ENCODE measurements at places on chromosomes 12 and 14.

GRCh38 chr14:70000601-70001000 is 121.4 kb downstream of the SMOC1 start:
- DNase-seq: no peak

- DNase-seq: no peak
Observed at GRCh38 chr14:81890020-81890419, 356.4 kb upstream of the SEL1L start.

DNA sequence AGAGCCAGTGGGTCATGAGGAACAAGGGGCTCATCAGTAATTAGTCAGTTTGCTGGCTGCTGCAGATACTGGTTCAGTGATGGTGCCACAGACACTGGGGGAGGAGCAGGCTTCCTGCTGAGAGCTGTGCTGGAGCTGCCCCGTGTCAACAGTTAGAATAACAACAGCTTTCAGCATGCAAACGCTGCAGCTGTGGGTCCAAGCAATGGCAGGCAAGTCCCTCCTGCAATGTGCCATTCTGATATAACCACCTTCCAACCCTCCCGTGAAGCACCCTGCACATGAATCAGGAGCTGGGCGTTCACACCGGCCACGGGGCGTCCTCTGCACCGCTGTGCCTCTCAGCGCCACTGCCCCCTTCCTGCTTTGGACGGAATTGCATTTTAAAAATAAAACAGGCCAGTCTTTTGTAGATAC is 258.4 kb upstream of the SFSWAP start:
- DNase-seq: peak; percentile 39

DNA sequence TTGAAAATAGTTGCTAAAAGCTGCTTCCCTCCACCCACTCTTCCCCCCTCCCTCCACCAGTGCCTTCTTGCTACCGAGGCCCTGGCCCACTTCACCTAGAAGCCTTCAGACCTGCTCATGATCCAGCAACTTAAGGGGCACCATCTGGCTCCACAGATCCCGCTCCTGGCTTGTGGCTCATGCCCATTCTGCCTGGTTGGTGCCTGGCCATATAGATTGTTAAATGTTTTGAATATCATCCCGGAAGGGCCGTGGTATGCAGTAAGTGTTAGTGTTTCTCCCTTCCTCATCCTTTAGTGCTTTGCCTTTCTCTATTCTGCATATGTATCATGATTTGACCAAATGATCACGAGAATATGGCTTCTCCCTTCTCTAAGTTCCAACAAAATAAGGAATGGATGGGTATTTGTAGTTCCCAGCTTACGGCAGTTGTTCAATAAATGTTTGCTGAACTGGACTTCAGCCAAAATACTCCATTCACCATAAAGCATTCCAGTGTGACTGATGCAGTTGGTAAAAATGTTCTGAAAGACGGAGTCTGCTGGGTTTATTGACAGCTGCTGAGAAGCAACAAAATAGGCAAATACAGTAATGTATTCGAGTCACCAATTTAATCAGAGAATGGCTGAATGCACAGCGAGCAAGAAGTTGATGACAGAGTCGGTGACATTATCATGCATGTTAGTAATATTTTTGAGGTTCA is 30.7 kb downstream of the GRIP1 start:
- DNase-seq: no peak

DNA sequence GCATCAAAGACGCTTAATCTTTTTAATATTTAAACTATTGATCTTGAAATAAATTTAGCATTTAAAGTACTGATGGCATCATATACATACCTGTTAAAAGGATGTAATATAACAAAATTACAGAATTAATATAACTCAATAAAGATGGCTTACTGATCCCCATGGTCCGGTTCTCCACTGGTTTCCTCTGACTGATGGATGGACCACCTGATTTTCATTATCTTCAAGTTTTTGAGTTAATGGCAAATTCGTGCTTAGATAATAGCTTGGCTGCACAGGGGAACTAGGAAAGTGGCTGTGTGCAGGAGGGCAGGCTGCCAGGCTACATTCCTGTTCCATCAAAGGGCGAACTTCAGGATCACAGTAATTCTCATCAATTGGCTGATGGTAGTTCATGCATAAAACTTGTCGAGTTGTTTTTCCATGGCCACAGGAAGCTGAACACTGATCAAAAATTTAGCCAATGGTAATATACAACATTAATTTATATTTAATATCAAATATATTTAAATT is 123.9 kb downstream of the ADAMTS20 start:
- no peak for DNase-seq

GRCh38 chr14:104687601-104688504 is 1.6 kb upstream of the INF2 start:
- no peak for DNase-seq

- DNase-seq: no peak
Observed at GRCh38 chr14:26984311-26985177, 386.7 kb upstream of the NOVA1 start.

DNA sequence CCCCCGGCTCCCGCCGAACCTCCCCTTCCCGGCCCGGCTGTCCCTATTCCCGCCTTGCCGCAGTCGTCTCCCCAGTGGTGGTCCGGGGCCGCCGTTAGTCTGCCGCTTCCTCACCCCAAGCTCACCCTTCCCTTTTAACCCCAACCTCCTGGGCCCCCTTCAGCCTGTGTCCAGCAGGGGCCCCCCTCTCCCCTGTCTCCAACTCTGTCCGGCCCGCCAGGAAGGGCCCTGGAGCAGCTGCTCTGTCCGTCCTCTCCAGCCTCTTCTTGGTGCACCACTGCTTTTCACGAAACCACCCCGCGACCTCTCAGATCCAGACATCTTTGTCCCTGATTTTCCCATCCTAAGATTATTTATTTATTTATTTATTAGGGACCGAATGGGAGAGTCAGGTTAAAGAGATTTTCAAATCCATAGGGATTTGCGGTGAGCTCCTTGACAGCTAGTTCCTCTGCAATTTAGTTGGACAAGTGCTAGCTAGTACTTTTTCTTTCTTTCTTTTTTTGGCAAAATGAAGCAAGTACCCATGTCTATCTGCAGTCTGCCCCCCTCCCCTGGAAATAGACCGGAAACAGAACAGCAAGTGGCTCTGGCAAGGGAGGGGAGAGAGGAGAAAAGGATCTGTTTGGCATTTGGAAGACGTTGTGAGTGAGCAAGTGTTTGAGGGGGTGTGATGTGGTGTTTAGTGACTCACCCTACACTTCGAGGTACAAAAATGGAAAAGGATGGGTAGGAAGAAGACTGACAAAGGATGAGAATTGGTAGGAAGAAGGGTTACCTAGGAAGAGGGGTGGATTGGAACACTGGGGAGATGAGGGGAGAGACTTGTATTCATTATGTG is 632 bp downstream of the UBR7 start:
- DNase-seq: no peak

DNA sequence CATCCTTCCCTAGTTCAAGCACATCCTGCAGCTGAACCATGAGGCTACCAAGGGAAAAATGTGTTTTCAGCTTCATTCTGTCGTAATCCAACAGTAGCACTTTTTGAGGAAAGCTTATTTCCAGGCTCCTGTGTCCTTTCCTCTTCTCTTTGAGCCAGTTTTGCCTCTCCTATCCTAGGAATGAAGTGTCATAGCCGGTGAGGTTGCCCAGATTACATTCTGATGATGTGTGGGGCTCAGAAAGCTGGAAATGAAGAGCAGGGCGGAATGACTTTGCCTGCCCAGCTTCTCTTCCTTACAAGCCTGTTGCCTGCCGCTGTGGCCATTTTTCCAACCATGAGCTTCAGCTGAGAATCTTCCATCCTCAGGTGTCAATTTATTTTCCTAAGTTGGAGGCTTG is 381.8 kb downstream of the NUAK1 start:
- no peak for DNase-seq

DNA sequence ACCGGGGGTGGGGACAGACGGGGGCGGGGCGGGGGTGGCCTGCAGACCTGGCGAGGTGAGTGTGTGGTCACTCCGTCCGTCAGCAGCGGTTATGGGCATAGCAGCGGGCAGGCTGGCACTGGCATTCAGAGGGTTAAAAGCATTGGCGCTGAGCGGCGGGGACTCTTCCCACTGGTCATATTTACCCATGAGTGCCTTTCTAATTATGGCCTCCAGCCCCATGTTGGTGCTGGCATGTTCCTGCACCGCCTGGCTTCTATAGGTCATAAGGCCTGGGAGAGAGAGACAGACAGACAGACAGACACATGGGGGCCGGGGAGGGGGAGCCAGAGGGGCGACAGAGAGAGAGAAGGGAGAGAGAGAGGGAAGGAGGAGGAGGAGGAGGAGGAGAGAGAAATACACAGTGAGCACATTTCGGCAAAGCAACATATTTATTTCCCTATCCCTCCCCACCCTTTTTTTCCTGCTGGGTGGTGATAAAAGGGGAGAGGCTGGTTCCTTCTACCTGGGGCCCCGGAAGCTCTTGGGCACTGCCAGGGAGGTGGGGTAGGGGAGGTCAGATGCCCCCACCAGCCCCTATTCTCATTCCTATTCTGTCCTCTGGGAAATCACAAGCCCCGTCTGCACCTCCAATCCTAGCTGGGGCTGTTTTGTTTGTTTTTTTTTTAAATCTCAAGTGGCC is 32.6 kb downstream of the RFLNA start:
- no peak for DNase-seq

- DNase-seq: no peak
Observed at GRCh38 chr14:56357428-56357827, 222.2 kb upstream of the TMEM260 start.

DNA sequence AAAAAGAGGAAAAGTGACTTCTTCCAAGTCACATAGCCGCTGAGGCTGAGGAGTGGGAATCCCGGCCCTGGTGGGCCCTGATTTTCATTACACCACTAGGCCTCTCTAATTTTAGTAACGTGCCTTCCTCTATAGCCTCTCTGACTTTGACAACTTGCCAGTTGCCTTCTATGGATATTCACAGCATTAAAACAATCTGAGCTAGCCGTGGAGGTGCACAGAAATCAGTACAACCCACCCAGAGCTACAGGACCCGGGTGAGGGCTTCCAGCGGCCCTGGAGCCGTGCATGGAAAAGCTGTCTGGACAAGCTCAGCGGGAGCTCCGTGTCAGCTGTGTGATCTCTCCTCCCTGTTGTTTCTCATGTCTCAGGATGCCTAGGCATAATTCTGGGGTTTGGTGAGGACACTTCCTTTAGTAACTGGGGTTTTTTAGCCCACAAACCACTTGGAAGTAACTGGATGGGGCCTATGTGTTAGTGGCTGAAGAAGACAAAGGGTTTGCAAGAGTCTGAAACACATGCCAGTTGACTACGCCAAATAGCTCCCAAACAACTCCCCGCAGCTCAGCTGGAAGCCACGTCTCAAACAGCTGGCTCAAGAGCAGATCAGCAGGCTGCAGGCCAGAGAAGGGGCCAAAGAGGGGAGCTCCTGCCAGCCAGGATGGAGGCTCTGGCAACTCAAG is 53.0 kb downstream of the SSH1 start:
- no peak for DNase-seq

DNA sequence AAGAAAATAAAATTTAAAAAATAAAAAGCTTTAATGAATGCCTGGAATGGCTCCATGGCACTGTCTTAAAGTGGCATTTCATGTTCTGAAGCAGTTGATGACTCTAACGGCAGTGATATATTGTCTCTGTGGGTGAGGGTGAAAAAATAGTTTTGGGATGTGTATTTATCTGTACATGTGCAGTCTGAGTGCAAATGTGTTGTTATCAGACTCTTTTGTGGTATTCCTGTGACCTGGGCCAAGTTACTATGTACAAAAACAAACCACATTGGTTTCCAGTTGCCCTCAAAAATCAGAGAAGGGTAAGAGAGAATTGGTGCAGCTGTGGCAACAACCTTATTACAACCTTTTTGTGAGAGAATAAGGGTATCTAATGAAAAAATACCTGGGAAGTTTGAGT is 81.7 kb upstream of the CCDC91 start:
- no peak for DNase-seq

- DNase-seq: peak; percentile 44
Observed at GRCh38 chr12:31832740-31833729, 104.2 kb upstream of the AMN1 start.

GRCh38 chr14:75697386-75697785 is 36.3 kb downstream of the TTLL5 start:
- DNase-seq: no peak

DNA sequence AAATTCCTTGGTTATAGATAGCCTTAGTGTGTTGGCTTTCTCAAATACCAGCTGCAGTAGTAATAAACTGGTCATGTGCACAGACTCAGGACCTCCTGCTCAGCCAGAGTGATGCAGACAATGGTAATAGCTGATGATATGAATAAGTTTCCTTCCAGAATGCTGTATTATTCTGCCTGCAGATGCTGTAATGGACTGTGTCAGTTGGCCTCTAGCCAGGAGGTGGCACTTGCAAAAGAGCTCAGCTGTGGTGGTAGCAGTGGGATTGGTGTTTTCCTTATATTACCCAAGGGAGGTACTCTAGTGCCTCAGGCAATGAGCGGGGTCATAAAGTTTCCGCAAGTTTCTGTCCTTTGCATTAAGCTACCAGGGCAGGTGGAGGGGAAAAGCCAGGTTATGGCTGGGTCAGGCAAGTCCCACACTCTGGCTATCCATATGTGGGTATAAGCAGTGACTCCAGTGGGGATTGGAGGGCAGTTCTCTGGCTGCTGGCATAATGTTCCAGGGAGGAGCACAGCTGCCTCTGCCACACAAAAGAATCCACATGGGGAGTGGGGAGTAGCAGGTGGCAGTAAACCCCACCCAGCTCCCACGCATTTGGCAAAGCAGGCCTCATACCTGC is 14.0 kb upstream of the MUCL1 start:
- no peak for DNase-seq

DNA sequence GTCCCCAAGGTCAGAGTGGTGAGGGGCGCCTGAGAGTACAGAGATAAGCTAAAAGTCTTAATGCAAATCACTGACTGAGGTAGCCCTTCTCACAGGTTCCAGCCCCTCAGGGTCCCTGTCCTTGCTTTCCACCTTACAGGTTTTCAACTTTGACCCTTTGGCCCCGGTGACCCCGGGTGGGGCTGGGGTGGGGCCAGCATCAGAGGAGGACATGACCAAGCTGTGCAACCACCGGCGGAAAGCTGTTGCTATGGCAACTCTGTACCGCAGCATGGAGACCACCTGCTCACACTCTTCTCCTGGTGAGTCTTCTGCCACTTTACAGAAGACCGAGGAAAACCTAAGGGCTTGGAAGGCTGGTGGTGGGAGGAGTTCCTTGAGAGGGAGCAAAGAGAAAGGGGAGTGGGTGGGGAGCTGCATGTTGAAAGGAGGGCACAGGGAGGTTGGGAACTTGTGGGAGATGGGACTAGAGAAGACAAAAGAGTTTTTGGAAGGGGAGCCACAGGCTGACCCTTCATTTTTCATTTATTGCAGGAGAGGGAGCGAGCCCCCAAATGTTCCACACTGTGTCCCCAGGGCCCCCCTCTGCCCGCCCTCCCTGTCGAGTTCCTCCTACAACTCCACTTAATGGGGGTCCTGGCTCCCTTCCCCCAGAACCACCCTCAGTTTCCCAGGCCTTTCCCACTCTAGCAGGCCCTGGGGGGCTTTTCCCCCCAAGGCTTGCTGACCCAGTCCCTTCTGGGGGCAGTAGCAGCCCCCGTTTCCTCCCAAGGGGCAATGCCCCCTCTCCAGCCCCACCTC is 2.4 kb downstream of the MBD6 start:
- DNase-seq: no peak

DNA sequence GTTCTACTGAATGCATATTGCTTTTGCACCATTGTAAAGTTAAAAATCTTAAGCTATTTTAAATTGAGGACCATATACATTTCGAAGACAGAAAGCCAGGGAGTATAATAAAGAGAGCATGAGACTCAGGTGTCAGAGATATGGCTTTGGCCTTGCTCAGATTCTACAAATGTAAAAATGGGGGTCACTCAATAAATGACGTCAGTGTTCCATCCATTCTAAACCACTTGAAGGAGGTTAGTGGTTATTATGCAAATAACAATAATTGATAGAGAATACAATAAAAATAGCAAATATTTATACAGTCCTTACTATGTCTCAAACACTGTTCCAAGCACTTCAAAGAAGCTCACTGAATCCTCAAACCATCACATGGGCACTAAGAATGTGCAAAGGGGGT is 20.1 kb downstream of the RTN1 start:
- no peak for DNase-seq

- no peak for DNase-seq
Observed at GRCh38 chr12:76556368-76556767, 3.2 kb downstream of the OSBPL8 start.

Data from GM06990 (cell line).